NCI-H1417 (cell line): ENCODE measurements at places on chromosomes 6 and 20.
A peak's percentile ranks its signal among the peaks of the same experiment; 100 is the strongest.

DNA sequence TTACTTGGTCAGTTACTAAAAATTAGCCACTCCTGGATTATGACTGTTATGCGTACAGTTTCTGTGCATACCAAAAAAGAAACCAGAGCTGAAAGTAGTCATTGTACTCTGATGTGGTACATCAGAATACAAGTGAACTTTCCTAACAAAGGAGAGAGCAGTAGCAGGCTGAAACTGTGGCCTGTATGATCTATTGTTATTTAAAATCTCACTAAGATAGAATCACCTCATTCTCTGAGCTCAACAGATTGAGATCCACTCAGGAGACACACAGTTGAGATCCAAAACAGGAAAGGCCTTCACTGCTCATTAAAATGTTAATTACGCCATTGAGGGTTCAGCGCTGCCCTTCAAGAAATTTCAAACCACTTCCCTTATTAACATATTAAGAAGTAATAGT lies 576.4 kb downstream of the LMBRD1 start:
- no peak for DNase-seq

DNA sequence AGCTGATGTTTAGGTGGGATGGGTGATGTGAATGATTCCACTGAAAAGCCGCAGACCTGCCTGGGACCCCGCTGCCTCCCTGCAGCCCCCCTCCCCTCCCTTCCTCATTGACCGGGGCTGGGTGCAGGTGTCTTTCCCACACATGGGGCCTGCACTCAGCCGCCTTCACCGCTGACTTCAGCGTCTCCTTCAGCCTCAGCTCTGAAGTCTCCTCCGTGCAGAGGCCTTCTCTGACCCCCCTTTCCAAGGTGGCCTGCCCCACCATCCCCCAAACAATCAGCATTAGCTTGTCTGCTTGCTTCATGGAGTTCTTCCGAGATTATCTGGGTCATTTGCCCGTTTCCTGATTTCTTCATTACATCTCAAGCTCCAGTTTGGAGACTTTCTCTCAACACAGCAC lies 140.7 kb downstream of the SMOC2 start:
- no peak for DNase-seq

- DNase-seq, result peak; percentile 38
Measured at GRCh38 chr6:11043378-11043960, 636 bp downstream of the ELOVL2 start.

DNA sequence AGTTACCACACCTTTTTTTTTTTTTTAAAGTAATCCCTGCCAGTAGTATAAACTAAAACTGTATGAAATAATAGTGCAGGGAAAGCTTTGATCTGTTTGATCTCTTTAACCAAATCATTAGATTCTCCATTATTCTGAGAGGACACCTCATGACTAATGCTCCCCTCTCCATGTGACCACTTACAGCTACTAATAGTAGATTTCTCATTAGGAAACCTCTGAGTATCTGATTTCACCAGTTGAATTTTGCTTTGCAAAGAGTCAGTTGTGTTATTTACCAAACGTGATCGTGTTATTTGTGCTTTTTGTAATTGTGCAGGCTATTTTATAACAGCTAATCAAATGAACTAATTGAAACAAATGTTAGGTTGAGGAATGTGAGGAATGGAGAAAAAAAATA lies 12.5 kb downstream of the CASP8AP2 start:
- DNase-seq, result no peak

DNA sequence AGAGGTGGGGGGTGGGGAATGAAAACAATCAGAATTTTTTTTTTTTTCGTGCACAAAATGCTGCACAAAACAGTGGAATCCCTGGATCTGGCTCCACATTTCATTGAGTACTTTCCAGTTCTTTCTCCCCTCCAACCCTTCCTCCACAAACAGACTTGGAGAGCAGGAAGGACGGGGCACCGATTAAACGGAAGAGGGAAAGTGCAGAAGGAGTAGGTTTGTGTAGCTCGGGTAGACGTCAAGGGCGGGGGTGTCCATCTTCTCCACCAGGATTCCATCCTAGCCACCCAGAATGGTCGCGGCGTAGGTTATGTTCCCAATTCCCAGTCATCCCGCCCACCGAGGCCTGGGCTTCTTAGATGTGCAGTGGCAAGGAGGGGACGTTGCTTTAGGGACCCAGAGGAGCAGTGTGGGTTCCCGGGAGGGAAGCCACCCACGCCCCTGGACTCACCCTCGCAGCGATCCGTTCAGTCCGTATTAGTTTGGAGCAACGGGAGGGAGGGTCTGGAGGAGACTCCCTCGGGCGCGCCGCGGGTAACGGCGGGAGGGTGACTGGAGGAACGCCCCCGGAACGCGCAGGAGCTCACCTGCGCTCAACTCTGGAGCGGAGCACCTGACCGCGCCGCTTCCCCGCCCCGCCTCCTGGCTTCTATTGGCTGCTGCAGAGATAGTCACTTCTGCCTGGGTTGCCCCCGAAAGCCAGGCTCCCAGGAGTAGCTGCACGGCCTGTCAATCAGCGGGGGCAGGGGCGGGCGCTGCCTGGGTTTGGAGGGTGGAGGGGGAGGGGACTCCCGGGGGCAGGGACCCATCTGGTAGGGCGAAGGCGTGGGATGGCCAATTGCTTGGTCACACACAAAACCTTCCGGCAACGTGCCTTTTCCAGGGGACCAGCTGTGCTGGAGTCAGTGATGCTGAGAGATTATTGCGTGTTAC lies at the start of gene ENPP5:
ENPP5 (minus strand) TSS at position 624 of the 933 bp plus-strand sequence. CDS start 2,718 bp downstream, outside the sequence.
- DNase-seq, result peak; percentile 93

- no peak for DNase-seq
Measured at GRCh38 chr6:68732423-68732822, 97.3 kb downstream of the ADGRB3 start.

GRCh38 chr20:47676219-47676721 lies 109.0 kb downstream of the SULF2 start:
- no peak for DNase-seq

DNA sequence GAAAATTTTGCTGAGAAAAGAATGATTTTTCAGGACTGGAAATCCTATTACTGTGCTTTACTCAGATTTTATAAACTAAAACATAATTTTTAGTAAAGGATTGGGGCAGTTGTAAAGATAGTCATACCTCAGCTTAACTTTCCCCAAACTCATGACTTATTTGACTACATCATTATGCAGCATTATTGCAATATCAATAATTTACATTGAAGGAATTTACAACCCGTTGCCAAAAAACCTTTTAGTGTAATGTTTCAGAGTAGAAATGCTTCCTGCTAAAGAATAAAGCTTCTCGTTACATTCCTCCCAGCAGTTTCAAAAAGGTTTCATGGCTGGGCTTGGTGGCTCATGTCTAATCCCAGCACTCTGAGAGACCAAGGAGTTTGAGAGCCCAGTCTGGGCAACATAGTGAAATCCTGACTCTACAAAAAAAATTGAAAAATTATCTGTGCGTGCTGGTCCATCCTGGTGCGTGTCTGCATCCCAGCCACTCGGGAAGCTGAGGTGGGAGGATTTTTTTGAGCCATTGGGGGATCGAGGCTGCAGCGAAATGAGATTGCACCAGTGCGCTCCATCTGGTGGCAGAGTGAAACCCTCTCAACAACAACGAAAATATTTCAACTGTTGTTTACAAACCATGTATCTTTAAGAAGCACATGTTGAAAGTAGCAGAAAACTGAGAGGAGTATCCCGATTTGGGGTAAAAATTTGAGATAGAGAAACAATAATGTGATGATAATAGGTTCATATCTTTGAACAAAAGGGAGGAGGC lies 4.4 kb downstream of the AMD1 start:
- no peak for DNase-seq

GRCh38 chr20:24653306-24653705 lies 183.9 kb downstream of the SYNDIG1 start:
- DNase-seq, result no peak

DNA sequence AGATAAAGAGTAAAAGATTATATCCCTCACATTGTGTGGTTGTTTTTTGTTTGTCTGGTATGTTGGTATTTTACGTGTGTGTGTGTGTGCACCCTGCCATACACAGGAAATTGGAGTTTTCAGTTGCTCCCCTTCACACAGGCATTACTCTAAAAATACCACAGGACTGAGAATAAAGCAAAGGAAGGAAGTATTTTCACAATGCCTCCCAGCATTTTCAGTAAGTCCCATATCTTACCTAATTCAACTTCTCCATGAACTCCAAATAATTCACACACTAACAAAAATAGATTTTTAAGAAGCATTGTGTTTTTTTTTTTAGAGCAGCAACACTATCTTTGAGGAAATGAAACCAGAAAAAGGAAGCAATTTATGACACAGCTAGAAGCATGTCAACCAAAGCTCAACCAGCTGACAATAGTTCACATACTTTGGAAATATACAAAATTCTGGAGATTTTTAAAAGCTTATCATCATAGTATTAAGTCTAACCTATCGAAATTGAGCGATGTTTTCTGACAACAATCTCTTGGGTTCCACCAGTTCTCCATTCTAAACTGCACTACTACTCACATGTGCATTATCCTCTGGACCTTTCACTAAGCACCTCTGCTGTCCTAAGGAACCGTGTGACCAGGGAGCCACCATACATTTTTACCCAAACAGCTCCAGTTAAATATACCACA lies 2.1 kb downstream of the UBE2J1 start:
- no peak for DNase-seq

GRCh38 chr20:13305284-13305683 lies 84.2 kb downstream of the ISM1 start:
- DNase-seq, result no peak
